Cerebellum (tissue), 4 donors: ENCODE measurements at places on chromosomes 6 and 20. TPM values are rescaled to one million over a fixed set of nuclear protein-coding genes. Genes with fewer than 3 reads are reported as not detected.

DNA sequence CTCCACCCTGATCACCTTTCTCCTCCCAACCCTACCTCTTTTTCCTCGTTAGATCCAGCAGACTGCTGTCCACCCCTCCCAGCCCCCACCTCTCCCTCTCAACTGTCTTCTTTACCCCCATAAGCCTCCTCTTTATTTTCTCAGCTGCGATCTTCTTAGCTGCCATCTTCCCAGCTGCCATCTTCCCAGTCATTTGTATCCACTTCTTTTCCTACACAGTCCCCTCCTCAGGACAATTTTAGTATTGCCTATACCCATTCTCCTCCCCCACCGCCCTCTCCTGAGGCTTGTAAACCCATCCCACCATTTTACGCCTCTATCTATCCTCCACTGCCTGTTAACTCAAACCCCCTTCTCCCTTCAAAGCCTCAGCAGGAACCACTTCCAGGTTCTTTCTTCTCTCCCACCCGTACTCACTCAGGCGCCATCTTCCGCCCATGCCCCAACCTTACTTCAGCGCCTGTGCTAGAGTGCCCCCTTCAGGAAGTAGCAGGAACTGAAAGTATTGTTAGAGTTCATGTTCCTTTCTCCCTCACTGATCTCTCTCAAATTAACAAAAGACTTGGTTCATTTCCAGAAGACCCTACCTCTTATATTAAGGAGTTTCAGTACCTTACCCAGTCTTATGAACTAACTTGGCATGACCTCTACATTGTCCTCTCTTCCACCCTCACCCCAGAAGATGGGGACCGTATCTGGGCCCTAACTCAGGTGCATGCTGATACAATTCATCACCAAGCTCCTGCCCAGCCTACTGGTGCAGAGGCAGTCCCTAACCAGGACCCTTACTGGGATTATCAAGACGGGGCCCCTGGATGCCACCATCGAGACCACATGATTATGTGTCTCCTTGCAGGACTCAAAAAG, 236.0 kb downstream of the ADGRG6 start:
- no peak for DNase-seq

GRCh38 chr20:11445891-11446290, 471.8 kb upstream of the BTBD3 start:
- no peak for DNase-seq

- DNase-seq: peak; percentile 49
Measured at GRCh38 chr20:4925842-4926530, 75.3 kb downstream of the SLC23A2 start.

DNA sequence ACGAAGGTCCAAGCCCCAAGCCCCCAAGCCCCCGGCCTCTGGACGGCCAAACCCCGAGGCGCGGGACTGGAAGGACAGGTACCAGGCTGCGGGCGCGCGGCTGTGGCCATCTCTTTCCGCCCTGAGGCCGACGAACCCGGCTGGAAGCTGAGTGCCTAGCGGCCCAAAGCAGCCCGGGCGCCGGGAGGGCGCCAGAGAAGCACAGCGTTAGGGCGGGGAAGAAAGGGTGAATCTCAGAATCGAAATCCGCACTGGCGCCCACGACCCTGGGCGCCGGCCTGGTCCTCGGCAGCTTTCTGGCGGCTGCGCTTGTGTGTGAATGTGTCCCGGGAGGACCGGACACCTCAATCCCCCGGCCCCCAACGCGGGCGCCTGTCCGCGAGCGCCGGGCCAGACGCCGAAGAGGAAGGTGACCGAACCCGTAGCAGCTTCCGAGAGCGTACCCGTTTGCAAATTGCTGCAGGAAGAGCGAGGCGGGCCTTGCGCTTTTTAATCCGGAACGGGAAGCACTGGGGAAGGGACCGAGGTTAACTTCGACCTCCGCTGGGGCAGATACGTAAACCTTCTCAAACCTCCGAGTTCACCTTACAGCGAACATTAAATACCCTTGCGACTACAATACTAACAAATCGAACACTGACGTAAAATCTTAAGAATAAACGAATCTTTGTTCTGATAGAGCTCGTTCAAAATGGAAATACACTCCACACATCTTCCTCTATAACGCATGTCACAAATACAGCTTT, 2.9 kb downstream of the NRN1 start:
- peak; percentile 48 for DNase-seq

GRCh38 chr6:141346535-141346934, 786.2 kb upstream of the GJE1 start:
- no peak for DNase-seq

DNA sequence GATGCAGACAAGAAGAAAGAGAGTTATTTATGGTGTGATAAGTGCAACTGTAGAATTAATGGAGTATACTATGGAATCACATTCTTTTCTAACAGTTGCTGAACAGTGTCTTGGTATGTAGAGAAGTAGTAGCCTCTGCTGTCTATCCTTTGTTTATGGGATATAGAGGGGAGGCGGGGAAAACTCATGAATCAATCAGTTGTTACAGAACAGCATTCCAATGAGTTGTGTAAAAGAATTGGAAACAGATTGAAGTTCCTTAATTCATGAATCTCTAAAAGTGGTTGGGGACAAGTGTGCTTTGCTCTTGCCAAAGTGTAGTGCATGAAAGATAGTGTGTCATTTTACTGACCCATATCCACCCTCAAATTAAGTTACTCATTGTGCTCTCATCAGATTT, 77.7 kb downstream of the FLRT3 start:
- DNase-seq: no peak

DNA sequence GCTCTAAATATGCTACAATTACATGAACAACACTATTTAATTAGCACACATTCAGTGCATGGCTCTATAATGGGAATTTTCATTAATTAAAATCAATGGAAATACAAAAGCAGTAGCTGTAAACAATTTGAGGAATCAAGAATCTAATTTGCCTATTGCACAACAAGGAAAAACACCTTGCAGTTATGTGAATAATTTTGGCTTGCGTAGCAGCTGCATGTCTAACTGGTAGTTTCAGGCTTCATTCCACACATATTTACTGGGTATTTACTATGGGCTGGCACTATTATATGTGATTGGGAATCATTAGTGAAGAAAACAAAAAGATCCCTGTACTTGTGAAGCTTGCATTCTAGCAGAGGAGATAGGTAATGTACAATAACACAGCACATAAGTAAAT, 26.4 kb downstream of the KIF6 start:
- DNase-seq: no peak

- no peak for DNase-seq
Measured at GRCh38 chr20:17612992-17613327, 43.1 kb downstream of the DSTN start.

DNA sequence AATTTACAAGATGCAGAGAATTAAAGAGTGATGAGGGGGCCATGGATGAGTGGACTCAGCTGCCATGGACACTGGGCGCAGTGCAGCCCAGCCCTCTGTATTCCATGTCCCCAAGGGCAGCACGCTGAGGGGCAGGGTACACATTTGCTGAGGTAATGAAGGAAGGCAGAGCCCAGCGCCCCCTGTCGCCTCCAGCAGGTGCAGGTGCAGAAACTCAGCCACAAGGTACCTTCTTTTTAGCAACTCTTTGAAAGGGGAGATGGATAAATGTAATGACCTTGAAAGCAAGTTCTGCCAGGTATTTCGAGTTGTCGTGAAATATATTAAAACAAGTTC, 7.1 kb downstream of the CD93 start:
- DNase-seq: no peak

DNA sequence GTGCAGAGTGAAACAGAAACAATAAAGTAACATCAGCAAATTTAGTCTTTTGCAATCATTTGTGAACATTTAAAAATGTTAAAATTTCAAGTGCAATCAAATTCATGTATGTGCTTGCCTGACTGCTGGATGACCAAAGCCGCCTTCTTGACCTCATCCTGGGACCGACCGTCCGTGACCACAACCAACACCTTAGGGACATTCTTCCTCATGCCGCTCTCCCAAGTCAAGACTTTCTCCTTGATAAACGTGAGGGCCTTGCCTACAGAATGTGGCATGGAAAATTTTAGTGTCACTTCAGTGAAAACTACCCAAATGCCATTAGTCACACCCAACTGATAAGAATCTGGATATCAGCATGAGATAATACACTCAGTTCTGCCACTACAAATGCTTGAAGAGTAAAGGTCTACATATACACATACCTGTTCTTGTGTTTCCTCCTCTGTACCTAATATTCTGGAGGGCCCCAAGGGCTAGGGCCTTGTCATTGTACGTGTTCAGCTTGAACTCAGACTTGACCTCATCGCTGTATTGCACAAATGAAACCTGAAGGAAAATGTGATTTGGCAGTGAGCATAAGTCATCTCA, 86.8 kb downstream of the COL12A1 start:
- no peak for DNase-seq

GRCh38 chr6:19605624-19606023, 231.5 kb upstream of the ID4 start:
- DNase-seq: no peak

GRCh38 chr6:111576291-111576690, 29.4 kb downstream of the TRAF3IP2 start:
- no peak for DNase-seq

DNA sequence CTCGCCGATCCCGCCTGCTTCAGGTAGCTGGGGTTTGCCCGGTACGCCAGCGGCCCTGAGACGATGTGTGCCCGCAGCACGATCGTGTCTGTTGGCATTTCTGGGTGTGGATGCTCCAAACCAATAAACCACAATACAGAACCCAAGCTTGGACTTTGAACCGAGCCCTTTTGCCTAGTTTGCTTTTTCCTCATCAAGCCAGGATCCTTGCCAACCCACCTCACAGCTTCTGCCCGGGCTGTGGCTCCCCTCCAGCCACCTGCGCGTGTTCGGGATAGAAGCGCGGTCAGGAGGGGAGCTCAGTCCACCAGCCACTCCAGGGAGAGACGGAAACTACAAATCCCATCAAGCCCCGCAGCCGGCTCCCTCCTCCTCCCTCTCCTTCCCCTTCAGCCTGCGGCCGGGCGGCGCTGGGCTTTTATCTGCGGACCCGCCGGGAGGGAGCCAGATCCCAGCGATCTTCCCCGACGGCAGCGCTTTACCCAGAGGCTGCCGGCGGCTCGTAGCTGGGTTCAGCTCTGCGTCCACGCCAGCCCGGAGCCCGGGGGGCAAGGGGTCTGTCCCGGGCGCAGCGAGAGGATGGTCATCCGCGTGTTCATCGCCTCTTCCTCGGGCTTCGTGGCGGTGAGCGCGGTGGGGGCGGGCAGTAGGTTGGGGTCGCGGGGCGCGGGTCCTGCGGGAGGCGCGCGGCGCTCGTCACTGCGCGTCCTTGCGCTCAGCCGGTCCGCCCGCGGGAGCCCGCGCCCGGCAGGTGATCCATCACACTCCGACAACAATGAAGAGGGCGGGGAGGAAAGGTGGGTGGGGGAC, at the start of gene SH3BGRL2:
TSS of gene SH3BGRL2 (plus strand) at position 447 of the 810 bp plus-strand sequence. CDS start at position 580, 133 bp downstream.
- DNase-seq: peak; percentile 90

DNA sequence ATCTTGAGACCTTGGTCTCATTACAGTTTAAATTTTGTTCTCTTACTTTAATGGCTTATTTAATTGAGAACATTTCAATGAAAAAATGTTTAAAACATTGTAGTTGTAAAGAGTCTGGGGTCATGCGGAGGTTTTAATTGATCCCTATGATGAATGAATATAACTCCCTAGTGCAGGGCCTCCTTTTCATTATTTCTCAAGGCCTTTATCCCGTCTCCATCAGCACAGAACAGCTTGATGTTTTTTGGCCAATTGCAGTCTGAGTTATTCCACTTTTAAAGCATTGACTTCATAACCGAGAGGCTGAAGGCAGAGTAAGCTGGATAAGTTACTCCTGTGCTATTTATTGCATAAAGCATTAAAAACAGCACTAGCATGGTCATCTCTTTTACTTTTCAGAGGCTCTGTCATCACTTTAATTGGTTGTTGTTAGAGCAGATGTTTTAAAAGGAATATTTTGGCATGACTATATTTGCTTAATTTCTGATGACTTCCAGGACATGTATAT, 83.4 kb downstream of the DTD1 start:
- no peak for DNase-seq

DNA sequence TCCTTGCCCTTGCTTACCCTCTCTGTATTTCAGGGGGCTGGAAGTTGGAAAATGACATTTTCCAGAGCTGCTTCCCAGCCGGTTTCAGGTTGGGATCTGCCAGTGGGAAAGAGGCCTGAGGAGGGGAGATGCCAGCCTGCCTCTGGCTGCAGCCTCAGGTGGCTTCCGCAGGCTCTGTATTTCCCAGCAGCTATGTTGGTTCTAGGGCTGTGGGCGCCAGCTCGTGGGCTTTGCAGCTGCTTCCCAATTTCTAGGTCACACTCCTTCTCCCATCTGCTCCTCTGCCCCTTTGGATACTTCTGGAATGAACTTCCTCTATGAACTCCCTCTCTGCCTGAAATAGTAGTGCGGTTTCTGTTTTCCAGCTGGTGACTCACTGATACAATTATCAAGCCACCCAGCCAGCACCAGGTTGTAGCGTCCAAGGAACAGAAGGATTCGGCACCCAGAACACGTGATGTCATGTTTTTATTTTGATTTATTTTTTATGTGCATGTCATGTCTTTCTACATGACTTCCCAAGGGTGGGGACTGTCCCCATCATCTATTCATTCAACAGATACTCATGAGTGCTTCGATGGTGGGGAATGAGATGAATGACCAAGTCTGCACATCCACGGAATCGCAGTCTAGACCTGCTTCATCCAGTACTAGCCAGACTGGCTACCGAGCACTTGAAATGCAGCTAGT, 38.0 kb downstream of the TGM2 start:
- no peak for DNase-seq

GRCh38 chr6:122143813-122144601, 255.4 kb upstream of the HSF2 start:
- DNase-seq: peak; percentile 7

- DNase-seq: no peak
Measured at GRCh38 chr6:100504786-100505737, 40.3 kb upstream of the SIM1 start.

- no peak for DNase-seq
Measured at GRCh38 chr6:106788761-106789160, 159.4 kb downstream of the QRSL1 start.

GRCh38 chr6:96227135-96227534, 211.4 kb downstream of the FUT9 start:
- no peak for DNase-seq

Gene BTNL2
- total RNA-seq: 0.18 TPM

Gene SLC22A2
- total RNA-seq: 0.36 TPM

Gene TRIM10
- 0.36 TPM for total RNA-seq

Gene BIRC7
- total RNA-seq: not detected

Gene KHDC1
- total RNA-seq: 7.2 TPM

Gene TMEM200A
- 12.0 TPM for total RNA-seq

Gene NEDD9
- total RNA-seq: 9.7 TPM

Gene LZTS3
- 20.1 TPM for total RNA-seq

Gene RPS6KA2
- 16.2 TPM for total RNA-seq

Gene TAF11
- total RNA-seq: 20.1 TPM

Gene CD93
- 15.9 TPM for total RNA-seq

Gene PMEPA1
- 8.4 TPM for total RNA-seq

Gene HLA-G
- total RNA-seq: not detected

Gene ZNF311
- 5.5 TPM for total RNA-seq

Gene WFDC12
- total RNA-seq: not detected
